ENCODE measurements at places on chromosomes 5 and 9.

- peak overlapping the region; percentile 89 for H3K27ac ChIP-seq
- no peaks in the 10 kb centered on the region for H3K4me1 ChIP-seq
- H3K27me3 ChIP-seq = no peaks in the 10 kb centered on the region
- H3K36me3 ChIP-seq = no peaks in the 10 kb centered on the region
- H3K4me3 ChIP-seq = no peak overlapping the region
- DNase-seq = no peak
These were observed 5.7 kb downstream of the SPARC start for GRCh38 chr5:151680944-151681427.

DNA sequence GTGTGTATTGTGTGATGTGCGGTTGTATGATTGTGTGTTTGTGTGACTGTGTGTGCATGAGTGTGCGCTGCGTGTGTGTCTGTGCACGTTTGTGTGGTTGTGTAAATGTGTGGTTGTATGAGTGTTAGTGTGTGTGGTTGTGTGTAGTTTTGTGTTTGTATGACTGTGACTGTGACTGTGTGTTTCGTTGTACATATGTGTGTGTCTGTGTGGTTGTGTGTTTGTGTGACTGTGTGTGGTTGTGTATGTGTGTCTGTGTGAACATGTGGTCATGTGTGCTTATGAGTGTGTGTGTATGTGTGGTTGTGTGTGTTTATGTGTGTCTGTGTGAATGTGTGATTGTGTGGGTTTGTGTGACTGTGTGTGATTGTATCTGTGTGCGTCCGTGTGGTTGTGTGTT is 197.8 kb downstream of the TTLL11 start:
- H3K36me3 ChIP-seq = no peaks in the 10 kb centered on the region
- H3K4me1 ChIP-seq = no peaks in the 10 kb centered on the region
- H3K27me3 ChIP-seq = no peaks in the 10 kb centered on the region
- no peak for DNase-seq
- H3K4me3 ChIP-seq = no peak overlapping the region

DNA sequence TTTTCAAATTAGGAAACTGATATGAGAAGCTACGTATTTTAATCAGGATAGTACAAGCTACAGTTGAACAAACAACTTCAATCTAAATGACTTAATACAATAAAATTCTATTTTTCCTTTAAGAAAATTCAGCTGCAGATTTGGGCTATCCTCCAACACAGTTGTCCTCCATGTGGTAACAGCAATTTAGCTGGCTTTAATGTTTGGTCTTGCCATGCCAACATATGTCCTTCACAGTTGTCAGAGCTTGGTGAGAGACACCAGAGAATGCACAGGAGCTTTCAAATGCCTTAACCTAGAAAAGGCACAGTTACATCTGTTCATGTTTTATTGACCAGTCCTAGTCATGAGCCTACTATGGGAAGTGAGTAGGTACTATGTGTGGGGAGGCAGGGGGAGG is 10.8 kb downstream of the FAM174A start:
- H3K4me1 ChIP-seq = no peaks in the 10 kb centered on the region
- H3K27ac ChIP-seq = no peak overlapping the region
- H3K4me3 ChIP-seq = no peak overlapping the region
- no peak for DNase-seq

- H3K27me3 ChIP-seq = no peaks in the 10 kb centered on the region
- no peak for DNase-seq
- H3K4me1 ChIP-seq = no peaks in the 10 kb centered on the region
- H3K27ac ChIP-seq = no peak overlapping the region
These were observed 400.4 kb downstream of the OSTF1 start for GRCh38 chr9:75488719-75489110.

- no peaks in the 10 kb centered on the region for H3K27me3 ChIP-seq
- no peaks in the 10 kb centered on the region for H3K4me1 ChIP-seq
- no peak for DNase-seq
- no peak overlapping the region for H3K4me3 ChIP-seq
- H3K36me3 ChIP-seq = no peaks in the 10 kb centered on the region
These were observed 4.1 kb upstream of the CLK4 start for GRCh38 chr5:178630951-178631350.

GRCh38 chr5:9392625-9393024 is 153.2 kb downstream of the SEMA5A start:
- no peaks in the 10 kb centered on the region for H3K4me1 ChIP-seq
- H3K36me3 ChIP-seq = no peaks in the 10 kb centered on the region
- H3K4me3 ChIP-seq = no peak overlapping the region
- DNase-seq = no peak

- DNase-seq = peak; percentile 38
- peak overlapping the region; percentile 98 for H3K27ac ChIP-seq
- peak overlapping the region; percentile 64 for H3K4me3 ChIP-seq
- H3K4me1 ChIP-seq = no peaks in the 10 kb centered on the region
These were observed 512 bp downstream of the PLK2 start for GRCh38 chr5:58459146-58460001.

DNA sequence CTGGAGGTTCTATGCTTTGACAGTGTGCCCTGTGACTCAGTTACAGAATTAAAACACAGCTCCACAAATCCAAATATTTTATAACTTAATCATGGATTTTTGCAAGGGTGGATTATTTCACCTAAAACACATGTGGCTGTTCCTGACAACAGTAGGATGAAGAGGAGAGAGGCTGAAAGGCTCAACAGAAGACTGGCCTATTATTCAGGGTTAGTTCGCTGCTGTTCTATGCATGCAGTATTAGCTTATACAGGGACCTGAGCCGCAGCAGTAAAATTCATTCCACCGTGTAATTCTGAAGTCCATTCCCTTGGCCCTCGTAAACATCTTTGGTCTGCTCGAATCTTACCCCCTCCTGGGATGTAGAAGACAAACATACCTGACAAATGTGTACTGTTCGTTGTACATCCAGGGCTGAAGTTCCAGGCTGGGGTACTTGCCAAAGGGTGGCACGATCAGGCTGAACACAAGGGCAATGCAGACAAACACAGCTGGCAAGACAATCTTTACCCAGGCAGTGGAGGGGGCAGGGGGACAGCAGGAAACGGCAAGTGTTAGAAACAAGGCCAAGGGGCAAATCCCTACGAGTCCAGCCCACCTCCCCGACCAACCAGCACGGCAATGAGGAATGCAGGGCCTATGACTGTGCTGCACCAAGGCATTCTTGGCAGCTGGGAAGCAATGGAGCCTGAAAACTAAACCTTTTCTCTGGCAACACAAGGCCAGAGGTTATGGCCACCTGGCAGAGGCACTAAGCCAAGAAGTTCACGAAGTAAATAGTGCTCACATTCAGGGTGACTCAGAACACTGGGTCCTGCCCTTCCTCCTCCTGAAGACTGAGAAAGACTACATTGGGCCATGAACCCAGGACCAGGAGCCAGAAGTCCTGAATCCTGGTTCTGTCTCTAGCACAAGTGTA is 46.8 kb downstream of the NIPSNAP3B start:
- peak overlapping the region; percentile 10 for H3K27ac ChIP-seq
- no peak for DNase-seq
- H3K36me3 ChIP-seq = no peaks in the 10 kb centered on the region
- H3K27me3 ChIP-seq = no peaks in the 10 kb centered on the region
- H3K4me3 ChIP-seq = no peak overlapping the region

GRCh38 chr9:95626885-95627558 is 110.3 kb upstream of the PTCH1 start:
- no peaks in the 10 kb centered on the region for H3K27me3 ChIP-seq
- no peak for DNase-seq
- H3K4me1 ChIP-seq = no peaks in the 10 kb centered on the region
- H3K27ac ChIP-seq = no peak overlapping the region

DNA sequence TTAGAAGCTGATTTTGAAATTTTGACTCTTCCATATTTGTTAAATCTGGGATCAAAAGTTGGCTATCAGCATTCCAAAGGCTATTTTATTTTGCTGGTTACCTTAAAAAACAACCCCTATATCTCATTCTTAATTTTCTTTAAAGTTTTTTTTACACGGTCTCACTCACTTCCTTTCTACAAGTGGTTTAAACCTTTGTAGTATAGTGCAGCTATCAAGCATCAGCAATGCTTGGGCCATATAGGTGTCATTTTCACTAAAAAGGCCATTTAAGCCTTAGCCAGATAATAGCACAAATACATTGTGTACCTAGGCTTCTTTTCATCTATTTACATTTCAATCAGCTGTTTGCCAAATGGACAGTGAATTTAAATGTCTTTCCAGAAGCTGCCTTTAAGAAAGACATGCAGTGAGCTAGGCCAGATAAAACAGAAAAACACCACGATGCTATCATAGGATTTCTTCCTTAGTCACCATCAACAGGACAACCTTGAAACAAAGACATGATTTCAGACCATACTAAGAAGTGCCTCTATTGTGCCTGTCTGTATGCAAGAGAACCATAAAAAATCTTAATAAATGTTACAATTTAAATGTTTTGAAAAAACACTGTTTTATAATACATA is 104.2 kb downstream of the RAPGEF6 start:
- no peaks in the 10 kb centered on the region for H3K4me1 ChIP-seq
- H3K27me3 ChIP-seq = no peaks in the 10 kb centered on the region
- DNase-seq = no peak
- H3K36me3 ChIP-seq = no peaks in the 10 kb centered on the region
- no peak overlapping the region for H3K4me3 ChIP-seq

DNA sequence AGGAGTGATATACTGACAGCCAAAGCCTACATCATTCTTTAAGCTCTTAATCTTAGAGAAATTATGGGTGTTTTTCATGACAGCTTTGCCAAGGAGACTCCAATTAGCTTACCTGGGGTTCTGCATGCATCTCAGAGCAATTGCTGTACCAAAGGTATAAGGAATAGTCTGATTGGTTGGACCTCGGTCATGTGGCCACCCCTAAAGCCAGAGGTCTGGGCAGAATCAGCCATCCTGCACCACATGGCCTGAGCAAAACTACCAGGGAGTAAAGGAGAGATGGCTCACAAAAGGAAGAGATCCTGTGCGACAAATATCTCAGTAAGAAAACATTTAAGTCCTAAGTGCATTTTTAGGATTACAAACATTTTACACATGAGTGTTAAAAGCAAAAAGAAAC is 25.6 kb downstream of the SH3RF2 start:
- H3K4me1 ChIP-seq = no peaks in the 10 kb centered on the region
- H3K4me3 ChIP-seq = no peak overlapping the region
- H3K27ac ChIP-seq = no peak overlapping the region

Measured in Peyer's patch (tissue), 4 donors.